ENCODE measurements at places on chromosomes 11 and 22. TPM values are rescaled to one million over a fixed set of nuclear protein-coding genes. Genes with fewer than 3 reads are reported as not detected.

PNPLA3 gene
- 1.3 TPM for total RNA-seq

PIWIL4 gene
- total RNA-seq: 8.0 TPM

GTSE1 gene
- total RNA-seq: 0.21 TPM

MMP1 gene
- 0.41 TPM for total RNA-seq

NXPE1 gene
- total RNA-seq: not detected

HEPN1 gene
- total RNA-seq: not detected

BCO2 gene
- total RNA-seq: 14.8 TPM

CST6 gene
- not detected for total RNA-seq

CLCF1 gene
- total RNA-seq: 8.2 TPM

PLCB3 gene
- total RNA-seq: 10.0 TPM

ACRV1 gene
- not detected for total RNA-seq

PAMR1 gene
- total RNA-seq: 34.6 TPM

Measured in uterus (tissue), 4 donors.